ENCODE measurements at places on chromosomes 5 and 9.

GRCh38 chr5:57431759-57432158 lies 50.9 kb downstream of the ACTBL2 start:
- no peak for DNase-seq

- no peak for DNase-seq
Observed at GRCh38 chr9:29322240-29322639, 1749.0 kb upstream of the C9orf72 start.

- no peak for DNase-seq
Observed at GRCh38 chr5:14447958-14448911, 133.4 kb upstream of the OTULINL start.

- DNase-seq: no peak
Observed at GRCh38 chr5:63025679-63026078, 447.1 kb downstream of the LRRC70 start.

GRCh38 chr9:115116421-115117284 lies 1.3 kb downstream of the TNC start:
- DNase-seq: peak; percentile 67

- no peak for DNase-seq
Observed at GRCh38 chr5:56501781-56502557, 268.8 kb upstream of the ANKRD55 start.

GRCh38 chr5:3391210-3391609 lies 204.4 kb upstream of the IRX1 start:
- no peak for DNase-seq

GRCh38 chr5:172113036-172113435 lies 75.0 kb downstream of the STK10 start:
- DNase-seq: no peak

Data from RWPE2 (cell line).